ENCODE measurements at places on chromosomes 7 and 10. TPM values are rescaled to one million over a fixed set of nuclear protein-coding genes. Genes with fewer than 3 reads are reported as not detected.

The DPP6 gene
- polyA plus RNA-seq, result 0.23 TPM

The HMX2 gene
- not detected for polyA plus RNA-seq

The COL17A1 gene
- 0.01 TPM for polyA plus RNA-seq

The SP8 gene
- not detected for polyA plus RNA-seq

The KIF11 gene
- polyA plus RNA-seq, result 0.08 TPM

The BLNK gene
- 0.22 TPM for polyA plus RNA-seq

The CARD11 gene
- 0.08 TPM for polyA plus RNA-seq

GRCh38 chr7:36439624-36440023 lies 50.0 kb downstream of the ANLN start:
- DNase-seq, result no peak

- no peak for DNase-seq
Measured at GRCh38 chr10:88489107-88489506, 94.0 kb downstream of the RNLS start.

DNA sequence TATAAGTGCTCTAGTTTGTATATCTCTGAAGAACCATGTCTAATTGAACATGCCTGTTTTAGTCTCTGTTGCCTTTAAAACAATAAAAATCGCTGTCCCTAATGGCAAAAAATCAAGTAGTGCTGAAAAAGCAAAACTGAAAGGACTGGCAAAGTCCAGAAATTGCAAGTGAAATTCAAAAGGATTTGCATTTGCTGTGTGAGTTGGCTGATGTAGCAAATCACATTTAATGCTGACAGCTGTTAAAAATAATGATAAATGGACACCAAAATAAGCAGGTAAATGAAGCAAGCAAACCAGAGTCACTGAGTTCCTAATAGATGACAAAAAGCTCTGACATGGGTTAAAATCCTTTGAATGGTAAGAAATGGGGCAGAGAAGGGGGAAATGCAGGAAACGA lies 874.1 kb downstream of the GRM8 start:
- DNase-seq, result no peak

GRCh38 chr7:157432541-157432956 lies 95.7 kb downstream of the DNAJB6 start:
- peak; percentile 53 for DNase-seq

DNA sequence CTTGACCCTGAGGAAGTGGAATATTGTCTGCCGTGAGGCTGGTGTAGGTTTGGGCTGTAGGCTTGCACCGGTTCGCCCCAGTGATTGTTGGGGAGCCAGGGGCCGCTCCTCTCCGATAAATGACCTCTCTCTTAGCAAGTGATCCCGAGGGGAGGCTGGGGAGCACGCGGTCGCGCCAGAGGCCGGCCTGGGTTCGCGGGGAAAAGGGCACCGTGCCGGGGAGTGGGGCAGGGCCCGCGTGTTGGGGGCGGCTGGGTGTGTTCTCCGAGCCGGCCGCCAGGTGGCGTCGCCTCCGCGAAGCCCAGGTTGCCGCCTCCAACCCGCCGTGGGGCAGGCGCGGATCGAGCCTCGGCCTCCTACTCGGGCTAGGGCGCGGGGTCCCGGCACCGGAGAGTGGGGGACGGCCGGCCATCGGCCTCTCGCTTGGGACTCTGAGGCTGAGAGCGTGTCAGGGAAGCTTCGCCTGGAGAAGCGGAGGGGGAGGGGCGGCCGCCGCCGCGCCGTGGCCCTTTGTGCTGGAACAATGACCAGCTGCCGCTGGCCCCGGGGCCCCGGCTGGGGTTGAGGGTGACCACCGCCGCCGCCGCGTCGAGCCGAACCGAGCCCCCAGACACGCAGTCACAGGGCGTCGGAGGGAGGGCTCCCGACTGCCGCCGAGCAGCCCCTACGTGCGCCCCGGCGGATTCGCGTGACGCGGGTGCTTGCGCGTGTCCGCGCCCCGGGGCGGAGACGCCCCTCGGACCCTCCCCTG lies 442 bp upstream of the LZTS2 start:
- peak; percentile 93 for DNase-seq

DNA sequence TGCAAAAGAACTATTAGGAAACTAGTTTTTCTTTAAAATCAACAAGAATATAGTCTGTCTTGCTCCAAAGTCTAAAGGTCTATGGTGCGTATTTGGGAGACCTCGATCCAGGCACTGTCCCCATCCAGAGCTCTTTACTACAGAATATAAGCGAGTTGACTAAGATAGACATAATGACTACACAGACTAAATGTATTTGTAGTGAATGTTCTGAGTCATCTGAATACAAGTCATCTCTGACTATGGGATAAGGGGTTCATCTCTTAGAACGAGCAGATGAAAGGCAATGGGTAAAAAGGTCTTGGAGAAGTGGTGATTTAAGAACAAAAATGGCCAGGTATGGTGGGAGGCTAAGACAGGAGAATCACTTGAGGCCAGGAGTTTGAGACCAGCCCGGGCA lies 136.0 kb upstream of the RSU1 start:
- no peak for DNase-seq

GRCh38 chr7:150737265-150738055 lies at the start of gene GIMAP5:
TSS of gene GIMAP5 (plus strand) at chr7:150737418. CDS start at chr7:150740885, 3,467 bp downstream.
- DNase-seq, result peak; percentile 53

DNA sequence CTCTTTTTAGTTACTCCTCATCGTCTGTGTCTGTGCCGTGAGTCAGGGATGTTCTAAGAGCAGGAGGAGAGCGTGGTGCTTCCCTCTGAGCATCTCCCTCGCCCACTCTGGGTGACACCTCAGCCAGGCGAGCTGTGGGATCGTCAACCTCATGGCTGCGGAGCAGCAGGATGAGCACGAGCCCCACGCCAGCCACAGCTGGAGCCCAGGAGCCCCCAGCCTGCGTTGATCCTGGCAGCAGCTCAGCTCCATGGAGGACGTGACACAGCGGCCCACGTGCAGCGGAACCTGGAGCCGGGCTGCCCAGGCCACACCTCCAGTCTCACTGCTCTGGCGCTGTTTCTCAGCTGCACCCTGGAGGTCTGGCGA lies 512.0 kb downstream of the PTPRN2 start:
- DNase-seq, result no peak

- DNase-seq, result no peak
Measured at GRCh38 chr10:93075369-93076221, 1.9 kb downstream of the CYP26A1 start.

GRCh38 chr7:93062599-93062998 lies 55.2 kb downstream of the SAMD9 start:
- no peak for DNase-seq

- DNase-seq, result no peak
Measured at GRCh38 chr10:127948791-127949190, 41.9 kb downstream of the PTPRE start.

- no peak for DNase-seq
Measured at GRCh38 chr7:48144291-48144768, 26.9 kb upstream of the ABCA13 start.

DNA sequence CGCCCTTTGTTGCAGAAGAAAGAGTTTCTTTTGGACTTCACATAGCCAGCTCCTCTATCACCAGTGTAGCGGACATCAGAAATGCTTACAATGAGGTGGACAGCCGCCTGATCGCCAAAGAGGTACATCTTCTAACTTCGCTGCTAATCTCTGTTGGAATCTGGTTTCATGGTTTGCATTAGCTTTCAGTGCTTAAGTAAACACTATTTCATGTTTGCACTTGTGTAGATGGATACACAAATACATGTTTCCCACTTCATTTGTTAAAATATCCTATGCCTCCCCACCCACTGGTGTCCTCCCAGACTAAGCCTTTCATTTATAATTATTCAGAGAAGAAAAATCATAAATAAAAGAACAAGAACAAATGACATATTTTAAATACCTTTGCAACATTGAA lies 103.9 kb downstream of the WDFY4 start:
- no peak for DNase-seq

DNA sequence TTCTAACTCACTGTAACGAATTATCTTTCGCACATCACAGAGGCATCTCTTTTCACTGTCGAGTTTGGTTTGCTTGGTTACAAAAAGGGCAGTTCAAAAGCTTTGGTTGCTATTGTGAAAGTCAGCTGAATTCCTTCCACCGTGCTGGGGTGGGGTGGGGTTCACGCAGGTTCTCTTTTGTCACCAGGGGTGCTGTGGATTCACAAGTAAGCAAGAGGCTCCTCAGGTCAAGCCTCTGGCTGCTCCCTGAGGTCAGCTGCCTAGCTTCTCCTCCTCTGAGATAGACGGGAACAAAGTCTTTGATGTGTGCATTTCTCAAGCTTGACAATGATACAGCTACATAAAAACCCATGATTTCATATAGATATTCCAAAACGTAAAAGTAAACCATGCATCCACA lies 47.7 kb downstream of the EGFR start:
- no peak for DNase-seq

GRCh38 chr10:4353059-4353655 lies 472.9 kb upstream of the AKR1E2 start:
- no peak for DNase-seq

DNA sequence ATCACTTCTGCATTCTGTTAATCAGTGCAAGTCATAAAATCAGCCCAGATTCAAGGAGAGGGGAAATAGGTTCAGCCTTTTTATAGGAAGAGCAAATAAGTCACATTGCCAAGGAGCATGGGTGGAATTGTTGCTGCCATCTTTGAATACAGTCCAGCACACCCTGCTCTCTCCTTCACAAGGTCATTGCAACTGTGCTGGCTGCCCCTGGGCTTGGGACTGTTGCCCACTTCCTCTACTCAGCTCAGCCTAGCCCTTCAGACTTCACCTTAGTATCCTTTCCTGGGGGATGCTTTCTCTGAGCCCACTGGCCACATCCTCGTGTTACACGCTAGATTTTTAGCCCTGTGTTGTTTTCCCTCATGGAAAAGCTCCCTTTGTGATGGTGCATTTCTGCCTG lies 527.7 kb downstream of the GALNT17 start:
- no peak for DNase-seq

DNA sequence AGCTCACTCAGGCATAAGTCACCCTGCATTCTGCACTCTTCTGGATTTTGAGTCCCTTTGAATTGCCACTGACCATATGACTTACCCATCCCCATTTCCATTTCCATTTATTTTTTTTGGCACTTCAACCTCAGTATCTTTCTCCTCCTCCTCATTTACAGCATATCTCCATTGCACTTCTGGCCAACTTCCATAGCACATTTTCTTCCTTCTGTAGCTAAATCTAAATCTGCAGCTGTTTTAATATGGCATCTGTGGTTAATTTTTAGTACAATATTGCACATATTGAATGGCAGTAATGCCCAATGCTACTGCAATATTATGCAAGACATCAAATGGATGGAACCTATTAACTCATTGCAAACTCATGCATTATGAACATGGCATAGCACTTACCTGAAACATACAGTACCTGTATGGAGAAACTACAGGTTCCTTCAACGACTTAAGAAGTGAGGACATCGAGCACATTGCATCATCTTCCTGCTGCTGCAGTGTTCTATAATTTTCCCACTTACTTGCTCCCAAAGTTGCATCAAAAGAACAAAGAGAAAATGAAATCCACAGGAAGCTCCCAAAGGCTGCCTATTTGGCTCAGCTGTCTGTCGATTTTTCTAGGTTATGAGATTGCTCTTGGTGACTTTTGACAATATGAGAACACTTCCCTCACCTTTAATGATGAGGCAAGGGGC lies 55.7 kb downstream of the LRRTM3 start:
- DNase-seq, result no peak

- no peak for DNase-seq
Measured at GRCh38 chr7:15782656-15783055, 96.2 kb upstream of the MEOX2 start.

DNA sequence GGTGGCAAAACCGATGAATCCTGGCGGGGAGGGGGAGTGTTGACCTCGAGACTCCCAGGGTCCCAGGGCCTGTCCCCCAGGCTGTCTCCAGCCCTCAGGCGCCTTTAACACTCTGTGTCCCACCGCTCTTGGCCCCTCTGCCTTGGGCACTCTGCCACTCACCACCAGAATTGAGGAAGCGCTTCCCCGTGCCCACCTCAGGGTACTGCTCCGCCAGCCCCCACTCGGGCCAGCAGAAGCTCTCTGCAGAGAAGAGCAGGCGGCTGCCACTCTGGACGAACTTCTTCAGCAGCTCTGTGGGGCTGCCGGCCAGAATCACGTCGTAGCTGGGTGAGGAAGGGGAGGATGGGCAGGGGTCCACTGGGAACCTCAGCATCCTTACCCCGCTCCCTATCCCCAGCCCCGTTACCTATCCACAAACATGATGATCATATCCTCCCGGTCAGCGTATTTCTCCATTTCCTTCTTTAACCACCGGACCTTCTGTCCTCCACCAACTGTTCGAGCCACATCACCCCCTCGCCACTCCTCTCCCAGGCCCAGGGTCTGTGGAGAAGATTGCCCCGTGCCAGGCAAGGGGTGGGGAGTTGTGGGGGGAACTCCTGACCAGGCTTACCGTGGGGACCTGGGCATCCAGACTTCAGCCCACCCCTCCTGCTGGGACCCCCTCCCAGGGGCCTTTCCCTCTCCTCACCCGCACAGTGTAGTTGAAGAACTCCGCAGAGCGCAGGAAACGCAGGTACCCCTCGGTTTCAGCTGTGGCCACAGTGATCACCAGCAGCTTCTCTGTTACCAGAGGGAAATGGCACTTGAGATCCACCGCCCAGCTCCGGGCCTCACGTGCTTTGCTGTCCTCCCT lies 1.2 kb downstream of the PLOD3 start:
- DNase-seq, result no peak

DNA sequence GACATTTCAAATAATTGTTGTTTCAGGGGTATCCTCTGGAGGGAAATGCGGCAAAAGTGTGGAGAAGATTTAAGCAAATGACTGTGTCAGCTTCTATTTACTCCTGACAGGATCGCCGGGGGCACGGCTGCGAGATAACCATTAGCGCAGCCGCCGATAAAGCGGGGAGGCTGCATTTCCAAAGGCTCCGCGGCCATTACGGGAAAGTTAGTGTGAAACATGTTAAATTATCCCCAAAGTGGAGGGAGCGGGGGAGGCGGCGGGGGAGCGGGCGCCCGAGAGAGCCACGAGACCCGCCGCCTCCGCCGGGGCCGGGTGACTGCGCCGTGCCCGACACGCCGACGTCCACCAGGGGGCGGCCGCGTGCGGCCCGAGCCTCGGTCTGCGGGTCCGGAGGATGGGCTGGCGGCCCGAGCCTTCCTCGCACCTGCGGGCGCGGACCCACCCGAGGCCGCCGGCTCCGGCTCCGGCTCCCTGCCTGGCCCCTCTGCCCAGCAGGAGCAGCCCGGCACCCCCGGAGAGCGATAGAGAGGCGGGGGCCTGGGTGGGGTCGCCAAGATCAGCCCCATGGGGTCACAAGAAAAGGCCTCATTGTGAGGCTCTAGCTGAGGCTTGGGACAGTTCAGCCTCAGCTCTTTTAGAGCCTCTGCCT lies 74.4 kb upstream of the PAX2 start:
- peak; percentile 33 for DNase-seq

Measured in psoas muscle (tissue), 8 donors.